Astrocyte of the spinal cord (primary cell): ENCODE measurements at places on chromosomes 5 and 9.

DNA sequence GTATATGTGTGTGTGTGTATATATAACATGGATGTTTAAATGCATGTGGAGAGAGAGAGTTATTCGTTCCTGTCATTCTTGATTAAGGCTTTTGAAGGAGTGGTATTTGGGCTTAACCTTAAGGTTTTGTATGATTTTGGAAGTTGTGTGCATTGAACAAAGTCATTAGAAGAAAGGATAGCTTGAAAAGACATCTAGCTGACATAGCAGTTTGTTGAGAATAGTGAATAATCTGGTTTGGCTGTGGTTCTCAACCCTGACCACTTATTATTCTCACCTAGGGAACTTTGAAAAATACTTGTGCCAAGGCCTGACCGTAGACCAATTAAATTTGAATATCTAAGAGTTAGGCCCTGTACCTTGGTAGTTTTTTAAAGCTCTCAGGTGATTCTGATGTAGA, 141.1 kb upstream of the SH3GL2 start:
- DNase-seq: no peak

DNA sequence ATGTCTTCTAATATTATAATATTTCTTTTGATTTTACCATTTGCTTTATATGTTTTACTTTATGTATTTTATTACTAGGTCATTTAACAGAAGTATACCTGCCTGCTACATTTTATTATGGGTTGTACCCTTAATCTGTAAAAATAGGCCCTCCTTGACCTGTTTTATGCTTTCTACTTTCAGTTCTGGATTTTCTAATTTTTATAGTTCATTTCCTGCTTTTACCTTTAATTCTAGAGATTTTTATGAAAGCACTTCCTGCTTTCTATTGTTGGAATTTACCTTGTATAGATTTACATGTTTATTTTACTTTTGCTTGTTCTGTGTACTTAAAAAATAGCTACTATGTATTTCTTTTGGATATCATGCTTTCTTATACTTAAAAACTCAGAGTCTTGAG, 20.6 kb downstream of the ZNF618 start:
- no peak for DNase-seq

DNA sequence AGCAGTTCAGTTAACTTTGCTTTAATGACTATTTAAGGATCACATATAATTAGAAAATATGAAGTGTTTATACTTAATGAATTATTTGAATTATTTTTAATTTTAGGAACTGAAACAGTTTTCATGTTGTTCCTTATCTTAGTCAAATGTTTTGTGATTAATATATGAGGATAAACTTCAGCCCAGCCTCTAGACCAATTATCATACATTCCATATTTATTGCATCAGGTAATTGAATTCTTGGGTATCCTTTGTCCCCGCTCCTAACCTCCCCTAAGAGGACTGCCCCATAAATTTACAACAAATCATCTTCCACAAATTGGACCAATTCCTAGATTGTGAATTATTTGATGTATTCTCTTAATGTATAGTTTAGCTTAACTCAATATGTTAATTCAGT, 74.8 kb downstream of the ZNF622 start:
- no peak for DNase-seq

- DNase-seq: no peak
These were observed 205.1 kb downstream of the RAB3C start for GRCh38 chr5:58787987-58788386.

GRCh38 chr9:87569008-87569509, 71.4 kb downstream of the DAPK1 start:
- no peak for DNase-seq

DNA sequence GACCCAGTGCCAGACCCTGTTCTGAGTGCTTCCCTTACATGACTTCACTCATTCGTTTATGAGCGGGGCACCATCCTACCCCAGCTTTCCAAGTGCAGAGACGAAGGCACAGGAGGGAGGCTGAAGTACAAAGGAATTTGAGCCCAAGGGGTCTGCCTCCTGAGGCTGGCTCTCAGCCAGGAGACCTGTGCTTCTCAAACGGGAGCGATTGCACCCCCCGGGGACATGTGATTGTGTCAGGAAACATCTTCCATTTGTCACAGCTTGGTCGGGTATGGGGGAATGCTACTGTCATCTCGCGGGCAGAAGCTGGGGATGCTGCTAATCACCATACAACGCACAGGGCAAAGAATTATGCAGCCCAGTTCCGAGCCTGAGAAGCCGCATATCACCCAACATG, 23.9 kb downstream of the ADCY2 start:
- DNase-seq: no peak

- no peak for DNase-seq
These were observed 151.0 kb upstream of the TBC1D2 start for GRCh38 chr9:98406469-98406868.

- DNase-seq: no peak
These were observed 97.7 kb upstream of the LMX1B start for GRCh38 chr9:126515873-126516505.

DNA sequence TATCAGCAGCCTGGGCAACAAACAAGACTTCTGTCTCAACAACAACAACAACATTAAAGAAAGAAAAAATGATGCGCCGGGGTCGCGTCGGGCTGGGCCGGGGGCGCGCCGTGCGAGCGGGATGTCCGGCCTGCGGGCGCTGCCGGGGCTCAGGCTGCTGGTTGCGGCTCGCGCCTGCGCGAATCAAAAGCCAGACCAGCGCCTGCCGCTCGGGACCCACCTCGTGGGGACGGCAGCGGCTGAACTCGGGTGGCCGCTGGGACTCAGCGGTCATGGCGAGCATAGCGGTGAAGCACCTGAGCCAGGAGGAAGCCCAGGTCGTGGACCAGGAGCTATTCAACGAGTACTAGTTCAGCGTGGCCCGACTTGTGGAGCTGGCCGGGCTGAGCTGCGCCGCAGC, 11.9 kb upstream of the NHP2 start:
- no peak for DNase-seq

GRCh38 chr5:144481861-144482260, 311.2 kb downstream of the KCTD16 start:
- no peak for DNase-seq

- peak; percentile 53 for DNase-seq
These were observed 155.0 kb downstream of the MAN2A1 start for GRCh38 chr5:109844695-109845094.

GRCh38 chr9:105636331-105636730, 25.9 kb upstream of the TAL2 start:
- no peak for DNase-seq

GRCh38 chr9:129995409-129996160, 47.4 kb downstream of the FNBP1 start:
- DNase-seq: no peak

GRCh38 chr9:35566417-35566816, 38.6 kb upstream of the TESK1 start:
- no peak for DNase-seq

- no peak for DNase-seq
These were observed 201.2 kb downstream of the NXNL2 start for GRCh38 chr9:88736136-88736637.

GRCh38 chr9:133739408-133740280, 1.5 kb upstream of the SARDH start:
- no peak for DNase-seq

GRCh38 chr9:127463382-127463781, 12.1 kb downstream of the LRSAM1 start:
- no peak for DNase-seq

GRCh38 chr9:112541685-112542084, 55.1 kb downstream of the KIAA1958 start:
- no peak for DNase-seq

DNA sequence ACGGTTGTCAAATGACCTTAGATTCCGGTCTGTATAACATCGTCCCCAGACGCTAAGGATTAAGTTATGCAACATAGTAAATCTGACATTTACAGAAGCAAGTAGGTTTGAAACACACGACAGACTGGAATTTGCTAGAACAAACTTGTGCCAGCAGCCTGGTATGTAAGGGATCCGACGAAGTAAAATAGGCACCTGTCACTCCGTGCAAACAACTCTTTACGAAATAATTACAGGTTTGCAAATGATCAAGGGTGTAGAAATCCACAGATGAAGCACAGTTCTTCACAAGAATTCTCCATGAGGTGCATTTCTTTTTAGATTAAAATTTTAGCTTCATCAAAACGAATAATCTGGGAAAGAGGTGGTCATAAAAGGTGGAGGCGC, 508 bp downstream of the MOCS2 start:
- DNase-seq: peak; percentile 14

DNA sequence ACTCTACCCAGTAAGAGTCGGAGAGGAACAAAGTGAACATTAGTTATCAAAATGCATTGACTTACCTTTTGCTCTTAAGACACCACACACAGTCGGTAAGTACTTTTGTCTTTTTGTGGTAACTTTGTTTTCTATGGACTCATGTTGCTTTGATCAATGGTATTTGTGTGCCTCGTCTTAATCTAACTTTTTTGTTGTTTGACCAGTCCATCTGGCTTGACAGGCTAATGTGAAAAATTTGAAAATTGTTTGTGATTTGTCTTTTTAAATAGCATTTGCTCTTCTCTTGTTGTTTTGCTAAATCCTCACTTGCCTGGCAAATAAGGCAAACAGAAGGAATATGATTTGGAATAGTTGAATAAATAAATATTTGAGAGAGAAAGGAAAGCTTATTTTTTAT, 71.4 kb upstream of the CHD1 start:
- DNase-seq: no peak
